ENCODE measurements at places on chromosomes 6 and 20. TPM values are rescaled to one million over a fixed set of nuclear protein-coding genes. Genes with fewer than 3 reads are reported as not detected.

Gene LST1
- polyA plus RNA-seq: 2.6 TPM

Gene SMLR1
- polyA plus RNA-seq: 1.9 TPM

Gene ANGPT4
- 0.22 TPM for polyA plus RNA-seq

DNA sequence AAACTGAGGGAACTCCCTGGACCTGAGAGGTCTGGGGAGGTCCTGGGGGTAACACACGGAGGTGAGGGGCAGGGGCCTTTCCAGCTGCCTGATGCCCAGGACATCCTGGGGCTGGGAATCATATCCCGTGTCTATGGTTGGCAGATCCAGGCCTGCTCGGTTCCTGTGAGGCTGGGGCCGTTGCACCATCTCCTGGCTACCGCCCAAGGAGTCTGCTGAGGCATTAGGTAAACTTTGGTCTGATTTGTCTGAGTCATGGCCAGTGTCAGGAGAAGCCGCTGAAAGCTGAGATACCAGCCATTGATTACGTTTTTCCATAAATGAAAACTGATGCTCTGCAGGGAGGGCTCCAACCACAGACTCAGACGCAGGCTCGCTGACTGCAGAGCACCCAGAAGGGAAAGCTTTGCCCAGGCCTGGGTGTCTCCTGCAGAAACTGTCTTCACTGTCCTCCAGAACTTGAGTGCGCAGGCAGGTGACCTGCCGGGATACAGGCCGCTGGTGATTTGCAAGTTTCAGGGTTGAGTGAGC is 14.2 kb downstream of the TRAF3IP2 start:
- DNase-seq: no peak

DNA sequence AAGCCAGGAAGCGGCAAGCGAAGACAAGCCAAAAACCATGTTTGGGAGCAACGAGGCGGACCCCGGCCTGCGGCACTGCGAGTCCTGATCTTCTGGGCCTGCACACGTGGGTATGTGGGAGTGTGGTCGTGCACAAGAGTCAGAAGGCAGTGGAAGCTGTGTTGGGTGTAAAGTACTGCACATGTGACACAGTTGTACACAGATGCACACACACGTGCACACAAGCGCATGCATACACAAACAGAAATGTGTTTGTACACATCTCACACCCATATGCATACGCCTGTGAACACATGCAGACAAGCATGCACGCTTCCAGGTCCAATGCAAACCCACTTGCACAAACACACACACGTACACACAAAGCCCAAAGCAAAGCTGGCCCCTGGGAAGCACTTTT is 52.6 kb upstream of the SLCO4A1 start:
- no peak for DNase-seq

Gene SGK2
- 73.0 TPM for polyA plus RNA-seq

- DNase-seq: no peak
These were observed 172.9 kb upstream of the SASH1 start for GRCh38 chr6:148169706-148170105.
